ENCODE measurements at places on chromosomes 1 and 21.

GRCh38 chr1:157734321-157734720, 33.8 kb upstream of the FCRL3 start:
- H3K4me1 ChIP-seq = no peaks in the 10 kb centered on the region
- H3K36me3 ChIP-seq = no peaks in the 10 kb centered on the region
- H3K27me3 ChIP-seq = no peaks in the 10 kb centered on the region
- no peak overlapping the region for H3K4me3 ChIP-seq
- no peak overlapping the region for H3K27ac ChIP-seq
- no peak for DNase-seq

- H3K27ac ChIP-seq = peak overlapping the region; percentile 42
- DNase-seq = peak; percentile 44
- no peak overlapping the region for H3K4me3 ChIP-seq
- H3K4me1 ChIP-seq = peaks cover 55% of the 10 kb centered on the region
Observed at GRCh38 chr1:101293461-101294051, 56.7 kb downstream of the S1PR1 start.

GRCh38 chr1:160681066-160681890, 30.3 kb downstream of the CD48 start:
- H3K36me3 ChIP-seq = peaks cover 62% of the 10 kb centered on the region
- peaks cover 43% of the 10 kb centered on the region for H3K4me1 ChIP-seq
- no peaks in the 10 kb centered on the region for H3K27me3 ChIP-seq
- peak overlapping the region; percentile 36 for H3K27ac ChIP-seq
- H3K4me3 ChIP-seq = no peak overlapping the region

- no peak for DNase-seq
- H3K4me1 ChIP-seq = no peaks in the 10 kb centered on the region
- H3K27me3 ChIP-seq = no peaks in the 10 kb centered on the region
- no peaks in the 10 kb centered on the region for H3K36me3 ChIP-seq
- no peak overlapping the region for H3K27ac ChIP-seq
- no peak overlapping the region for H3K4me3 ChIP-seq
Observed at GRCh38 chr1:32759521-32759981, 57.0 kb upstream of the SYNC start.

DNA sequence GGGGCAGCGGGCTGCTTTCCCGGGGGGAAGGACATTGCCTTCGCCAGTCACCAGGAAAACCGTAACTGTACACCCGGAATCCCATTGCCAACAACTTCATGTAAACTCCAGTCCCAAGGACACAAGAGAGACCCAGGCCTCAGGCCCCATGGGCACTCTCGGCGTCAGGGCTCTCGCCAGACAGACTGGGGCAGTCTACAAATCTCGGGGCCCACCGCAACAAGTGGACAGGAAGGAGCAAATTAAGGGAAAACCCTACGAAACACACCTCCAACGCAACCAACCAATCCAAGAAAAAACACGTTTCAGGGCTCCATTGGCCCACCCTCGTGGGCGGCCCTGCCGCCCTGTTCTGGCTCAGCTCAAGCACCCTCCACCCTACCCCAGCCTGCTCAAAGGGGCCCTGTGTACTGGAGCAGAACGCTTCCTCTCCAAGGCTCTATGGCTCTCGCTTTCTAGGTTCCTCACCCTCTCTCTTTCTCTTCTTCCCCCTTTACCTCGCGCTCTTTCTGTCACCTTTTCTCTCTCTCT, 4.6 kb upstream of the ZNF678 start:
- no peak overlapping the region for H3K27ac ChIP-seq

DNA sequence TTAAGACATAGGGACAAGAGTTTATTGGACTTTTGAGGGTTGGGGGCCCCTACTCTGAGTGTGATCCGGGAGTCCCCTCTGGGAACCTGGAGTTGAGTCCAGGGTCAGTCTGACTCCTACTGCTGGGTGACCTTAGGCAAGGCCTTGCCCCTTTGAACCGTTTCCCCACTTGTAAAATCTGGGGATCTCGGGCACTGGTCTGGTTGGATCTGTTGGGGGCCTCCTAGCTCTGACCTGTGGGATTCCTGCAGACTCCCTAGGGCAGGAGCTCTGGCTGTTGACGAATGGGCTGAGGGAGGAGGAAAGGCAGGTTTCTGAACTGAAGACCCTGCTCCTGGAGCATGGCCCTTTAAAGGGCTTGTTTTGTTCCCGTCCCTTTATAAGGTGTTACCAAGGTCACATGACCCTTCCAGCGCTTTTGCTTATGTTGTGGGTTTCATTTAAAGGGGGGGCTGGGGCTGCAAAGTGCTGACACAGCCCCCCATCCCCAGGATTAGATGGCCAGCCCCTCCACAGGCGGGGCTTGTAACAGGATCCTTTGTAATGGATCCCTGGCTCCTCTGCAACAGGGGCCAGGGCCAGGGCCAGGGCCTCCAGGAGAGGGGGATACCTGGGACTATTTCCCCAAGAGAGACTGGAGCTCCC, 50.7 kb downstream of the YARS1 start:
- no peaks in the 10 kb centered on the region for H3K27me3 ChIP-seq
- no peaks in the 10 kb centered on the region for H3K36me3 ChIP-seq
- no peak overlapping the region for H3K4me3 ChIP-seq
- no peaks in the 10 kb centered on the region for H3K4me1 ChIP-seq

DNA sequence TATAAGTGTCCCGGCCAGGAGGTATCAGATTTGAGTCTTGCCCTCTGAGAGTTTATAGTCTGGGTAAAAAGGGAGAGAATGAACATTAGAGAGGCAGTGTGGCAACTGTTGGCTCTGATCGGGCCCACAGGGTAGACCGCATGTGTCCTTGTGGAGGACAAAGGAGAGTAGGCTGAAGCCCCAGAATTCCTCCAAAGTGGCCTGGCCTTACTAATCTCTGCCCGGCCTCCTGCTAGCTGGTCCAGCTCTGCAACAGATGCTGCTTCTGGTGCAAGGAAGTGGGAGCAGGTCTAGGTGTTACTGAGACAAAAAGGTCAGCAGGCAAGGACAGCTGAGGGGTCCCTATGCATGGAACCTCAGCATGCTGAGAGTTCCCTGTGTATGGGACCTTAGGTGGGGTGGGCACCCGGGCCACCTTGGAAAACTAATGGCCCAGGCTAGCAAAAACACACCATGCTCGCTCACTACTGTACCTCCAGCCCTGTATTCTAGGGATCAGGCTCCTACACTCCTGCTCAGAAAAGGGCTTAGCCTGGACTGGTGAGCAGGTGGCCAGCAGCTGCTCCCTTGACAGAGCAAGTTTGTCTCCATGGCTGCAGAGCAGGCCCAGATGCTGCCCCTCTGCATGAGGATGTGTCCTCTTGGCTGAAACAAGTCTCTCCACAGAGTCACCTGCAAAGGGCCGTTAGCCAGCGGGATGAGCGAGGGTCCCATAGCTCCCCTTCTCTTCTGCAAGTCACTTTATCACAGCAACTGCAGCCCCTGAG, 30.3 kb upstream of the RGS16 start:
- H3K4me3 ChIP-seq = no peak overlapping the region
- H3K36me3 ChIP-seq = no peaks in the 10 kb centered on the region
- DNase-seq = no peak
- H3K27me3 ChIP-seq = no peaks in the 10 kb centered on the region
- no peak overlapping the region for H3K27ac ChIP-seq

GRCh38 chr1:16409536-16410152, 27.6 kb downstream of the SPATA21 start:
- H3K27ac ChIP-seq = no peak overlapping the region
- H3K4me3 ChIP-seq = no peak overlapping the region
- H3K27me3 ChIP-seq = no peaks in the 10 kb centered on the region
- no peak for DNase-seq

DNA sequence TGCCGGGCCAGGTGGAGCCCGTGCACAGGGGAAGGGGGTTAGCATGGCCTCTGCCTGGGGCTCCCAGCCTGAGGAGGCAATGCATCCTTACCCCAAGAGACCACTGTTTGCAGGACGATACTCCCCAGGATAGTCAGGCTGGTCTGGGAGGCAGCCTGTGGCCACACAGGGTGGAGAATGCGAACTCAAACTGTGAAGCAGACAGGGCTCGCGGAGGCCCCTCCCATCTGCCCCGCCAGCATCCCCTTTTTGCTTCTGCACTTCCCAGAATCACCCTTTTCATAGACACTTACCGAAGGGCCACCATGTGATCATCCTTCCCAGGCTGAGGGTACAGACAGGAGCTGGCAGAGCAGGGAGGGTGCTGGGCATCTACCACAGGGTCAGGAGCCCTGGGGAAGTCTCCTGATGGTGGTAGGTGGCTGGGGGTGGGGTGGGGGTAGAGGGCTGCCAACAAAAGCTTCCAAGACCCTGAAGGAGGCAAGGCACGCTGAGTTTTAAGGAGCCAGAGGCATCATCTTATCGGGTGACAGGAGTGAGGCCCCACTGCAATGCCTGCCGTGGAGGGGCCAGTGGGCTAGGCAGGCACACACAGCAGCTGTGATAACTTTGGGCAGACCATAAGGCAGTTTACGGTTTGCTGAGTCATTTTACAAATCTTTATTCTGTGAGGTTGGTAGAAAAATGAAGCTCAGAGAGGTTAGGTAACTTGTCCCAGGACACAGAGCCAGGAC, 31.3 kb upstream of the BTG2 start:
- H3K36me3 ChIP-seq = no peaks in the 10 kb centered on the region
- H3K27ac ChIP-seq = peak overlapping the region; percentile 60
- no peak overlapping the region for H3K4me3 ChIP-seq
- no peak for DNase-seq
- H3K27me3 ChIP-seq = no peaks in the 10 kb centered on the region

DNA sequence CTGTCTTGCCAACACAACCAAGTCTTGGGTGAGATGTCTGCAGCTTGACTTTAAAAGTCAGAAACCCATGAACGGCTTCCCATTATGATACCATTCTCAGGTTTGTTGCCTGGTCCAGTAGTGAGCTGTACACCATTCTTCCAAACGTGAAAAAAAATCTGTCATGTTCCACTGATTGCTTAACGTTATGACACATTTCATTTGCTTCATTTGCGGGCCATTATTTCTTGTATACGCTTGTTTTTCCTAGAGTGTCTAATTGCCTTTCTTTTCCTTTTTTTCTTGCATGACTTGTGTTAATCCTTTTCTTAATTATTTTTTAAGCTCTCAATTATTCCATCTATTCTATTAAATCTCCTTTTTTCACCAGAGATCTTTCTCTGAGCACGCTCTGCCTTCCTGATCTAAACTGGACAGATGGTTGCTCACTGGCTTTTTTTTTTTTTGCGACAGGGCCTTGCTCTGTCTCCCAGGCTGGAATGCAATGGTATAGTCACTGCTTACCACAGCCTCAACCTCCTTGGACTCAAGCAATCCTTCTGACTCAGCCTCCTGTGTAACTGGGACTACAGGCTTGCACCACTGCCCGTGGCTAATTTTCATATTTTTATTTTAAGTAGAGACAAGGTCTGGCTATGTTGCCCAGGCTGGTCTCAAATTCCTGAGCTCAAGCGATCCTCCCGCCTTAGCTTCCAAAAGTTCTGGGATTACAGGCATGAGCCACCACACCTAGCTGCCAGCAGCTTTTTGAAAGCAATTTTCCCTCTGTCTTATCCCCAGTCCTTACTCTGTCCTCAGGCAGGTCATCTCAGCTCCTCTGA, 31.7 kb upstream of the CAMTA1 start:
- no peak overlapping the region for H3K27ac ChIP-seq
- H3K27me3 ChIP-seq = peaks cover 5% of the 10 kb centered on the region
- H3K4me3 ChIP-seq = no peak overlapping the region
- H3K4me1 ChIP-seq = no peaks in the 10 kb centered on the region

- no peaks in the 10 kb centered on the region for H3K27me3 ChIP-seq
- H3K36me3 ChIP-seq = no peaks in the 10 kb centered on the region
- H3K27ac ChIP-seq = no peak overlapping the region
- H3K4me1 ChIP-seq = no peaks in the 10 kb centered on the region
- no peak for DNase-seq
Observed at GRCh38 chr1:31689854-31690253, 14.0 kb downstream of the COL16A1 start.

GRCh38 chr1:21192284-21192683, 15.6 kb upstream of the EIF4G3 start:
- peaks cover 4% of the 10 kb centered on the region for H3K27me3 ChIP-seq
- DNase-seq = no peak
- H3K4me1 ChIP-seq = no peaks in the 10 kb centered on the region
- H3K36me3 ChIP-seq = no peaks in the 10 kb centered on the region
- H3K27ac ChIP-seq = no peak overlapping the region

- DNase-seq = no peak
- H3K27me3 ChIP-seq = no peaks in the 10 kb centered on the region
- no peak overlapping the region for H3K4me3 ChIP-seq
- no peak overlapping the region for H3K27ac ChIP-seq
- no peaks in the 10 kb centered on the region for H3K36me3 ChIP-seq
Observed at GRCh38 chr1:93972341-93972740, 63.1 kb upstream of the GCLM start.

GRCh38 chr1:107648071-107648470, 316.9 kb downstream of the VAV3 start:
- no peak overlapping the region for H3K4me3 ChIP-seq
- H3K27ac ChIP-seq = no peak overlapping the region
- no peaks in the 10 kb centered on the region for H3K4me1 ChIP-seq

DNA sequence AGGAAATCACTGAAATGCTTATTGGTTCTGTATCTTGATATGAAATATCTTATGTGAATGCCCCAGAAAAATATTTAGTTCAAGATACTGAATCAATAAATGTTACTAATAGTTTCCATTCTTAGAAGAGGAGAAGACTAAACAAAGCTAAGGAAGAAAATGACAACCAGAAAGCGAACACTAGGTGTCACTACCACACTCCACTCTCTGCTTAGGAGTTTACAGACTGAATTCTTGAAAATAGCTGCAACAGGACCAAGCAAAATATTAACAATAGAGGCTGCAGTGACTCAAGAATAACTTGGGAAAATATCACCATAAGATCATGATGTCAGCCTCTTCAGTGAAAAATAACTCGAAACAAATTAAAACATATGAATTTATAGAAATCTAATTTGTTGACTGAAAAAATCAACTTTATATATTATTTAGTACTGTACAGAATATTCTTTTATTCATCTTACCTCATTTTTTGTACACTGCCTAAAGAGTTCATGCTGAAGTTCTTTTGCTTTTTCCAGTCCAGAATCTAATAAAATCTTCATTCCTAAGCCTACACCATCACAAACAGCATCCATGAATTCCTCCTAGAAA, 61.6 kb downstream of the KIF14 start:
- no peaks in the 10 kb centered on the region for H3K4me1 ChIP-seq
- no peak overlapping the region for H3K27ac ChIP-seq
- DNase-seq = no peak
- no peaks in the 10 kb centered on the region for H3K36me3 ChIP-seq

- no peak for DNase-seq
- no peaks in the 10 kb centered on the region for H3K27me3 ChIP-seq
- no peak overlapping the region for H3K27ac ChIP-seq
- H3K4me3 ChIP-seq = peak overlapping the region; percentile 5
- no peaks in the 10 kb centered on the region for H3K36me3 ChIP-seq
Observed at GRCh38 chr1:197948926-197949899, 32.0 kb downstream of the LHX9 start.

DNA sequence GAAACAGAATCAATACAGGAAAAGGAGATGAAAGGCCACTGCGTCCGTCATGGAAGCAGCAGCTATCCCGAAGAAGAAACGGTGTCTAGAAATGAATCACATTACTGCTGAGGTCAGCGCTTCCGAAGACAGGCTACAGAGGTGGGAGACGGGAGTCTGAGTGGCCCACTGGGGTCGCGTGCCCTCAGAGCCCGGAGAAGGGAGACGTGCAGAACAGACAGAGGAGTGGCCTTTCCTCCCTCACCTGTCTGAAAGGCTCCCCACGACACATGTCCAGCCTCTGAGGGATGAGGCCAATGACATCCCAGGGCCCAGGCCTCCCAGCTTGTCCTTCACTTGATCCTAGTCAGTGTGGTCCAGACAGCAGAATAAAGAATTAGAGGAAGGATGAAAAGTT, 35.9 kb downstream of the VPS26C start:
- H3K27ac ChIP-seq = no peak overlapping the region
- H3K36me3 ChIP-seq = peaks cover 79% of the 10 kb centered on the region
- no peak overlapping the region for H3K4me3 ChIP-seq
- H3K4me1 ChIP-seq = no peaks in the 10 kb centered on the region

GRCh38 chr1:51871351-51871975, 7.1 kb downstream of the NRDC start:
- DNase-seq = no peak
- no peak overlapping the region for H3K27ac ChIP-seq
- H3K4me1 ChIP-seq = peaks cover 7% of the 10 kb centered on the region
- H3K36me3 ChIP-seq = no peaks in the 10 kb centered on the region
- H3K27me3 ChIP-seq = no peaks in the 10 kb centered on the region
